ENCODE measurements at places on chromosomes 1 and 21.

GRCh38 chr1:201876148-201876818 is 12.4 kb upstream of the SHISA4 start:
- no peak for DNase-seq

- DNase-seq = no peak
These were observed 16.5 kb upstream of the SPAG17 start for GRCh38 chr1:118201524-118201923.

DNA sequence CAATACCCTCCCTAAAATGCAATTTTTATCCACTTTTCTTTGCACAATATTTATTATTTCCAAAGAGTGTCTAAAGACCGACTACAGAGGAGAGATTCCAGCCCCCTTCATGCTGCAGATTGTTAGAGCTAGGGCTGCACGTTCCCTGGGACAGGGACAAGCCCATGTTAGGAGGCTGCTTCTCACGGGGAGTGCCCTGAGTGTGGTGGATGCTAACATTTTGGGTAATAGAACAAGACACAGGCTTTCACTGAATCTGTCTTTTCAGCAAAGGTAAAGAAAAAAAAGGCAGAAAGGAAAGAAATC is 125.4 kb downstream of the RIPK4 start:
- no peak for DNase-seq

DNA sequence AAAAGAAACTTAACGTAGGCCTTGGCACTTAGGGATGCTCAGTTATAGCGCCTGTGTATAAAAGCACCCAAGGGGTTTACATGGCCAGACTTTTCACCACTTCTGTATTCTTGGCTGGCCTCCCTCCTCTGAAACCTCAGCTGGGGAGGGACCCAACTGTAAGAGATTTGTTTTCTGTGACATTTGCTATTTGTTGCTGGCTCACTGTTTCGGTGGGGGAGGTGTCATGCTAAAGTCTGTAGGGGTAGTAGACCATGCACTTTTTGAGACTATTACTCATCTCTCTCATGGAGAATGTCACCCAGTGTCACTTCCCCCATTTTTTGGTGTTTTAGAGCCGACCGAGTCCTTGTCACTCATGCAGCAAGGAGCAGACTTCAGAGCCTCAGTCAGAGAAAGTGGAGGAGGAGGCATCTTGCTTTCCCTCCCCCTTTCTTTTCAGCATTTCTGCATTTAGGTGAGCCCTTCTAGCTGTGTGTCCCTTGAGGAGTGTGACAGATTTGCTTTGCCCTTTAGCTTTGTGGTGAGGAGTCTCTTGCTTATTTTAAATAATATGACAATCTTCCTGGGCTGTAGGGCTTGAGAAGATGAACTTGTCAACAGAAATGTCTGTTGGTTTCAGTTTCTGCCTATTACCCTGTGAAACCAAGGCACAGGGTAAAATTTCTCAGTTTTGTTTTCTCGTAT is 160.1 kb downstream of the FASLG start:
- no peak for DNase-seq

GRCh38 chr21:31848326-31848985 is 24.4 kb upstream of the HUNK start:
- DNase-seq = no peak

DNA sequence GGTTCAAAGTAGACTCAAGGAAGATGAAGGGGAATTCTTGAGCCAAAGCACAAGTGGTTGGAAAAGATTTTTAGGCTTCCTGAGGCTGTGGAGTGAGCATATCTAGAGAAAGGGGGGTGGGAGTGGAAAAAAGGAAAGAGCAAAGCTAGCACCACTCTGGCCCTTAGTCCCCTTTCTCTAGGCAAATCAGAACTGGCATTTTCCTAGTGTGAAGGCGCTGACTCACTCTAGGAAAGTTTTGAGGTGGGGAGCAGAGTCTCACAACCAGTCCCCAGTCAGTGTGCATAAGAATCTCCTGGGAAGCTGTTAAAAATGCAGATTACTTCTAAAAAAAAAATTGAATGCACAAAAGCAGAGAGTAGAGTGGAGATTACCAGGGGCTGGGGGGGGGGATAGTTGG is 3.4 kb upstream of the GPR89B start:
- DNase-seq = no peak

DNA sequence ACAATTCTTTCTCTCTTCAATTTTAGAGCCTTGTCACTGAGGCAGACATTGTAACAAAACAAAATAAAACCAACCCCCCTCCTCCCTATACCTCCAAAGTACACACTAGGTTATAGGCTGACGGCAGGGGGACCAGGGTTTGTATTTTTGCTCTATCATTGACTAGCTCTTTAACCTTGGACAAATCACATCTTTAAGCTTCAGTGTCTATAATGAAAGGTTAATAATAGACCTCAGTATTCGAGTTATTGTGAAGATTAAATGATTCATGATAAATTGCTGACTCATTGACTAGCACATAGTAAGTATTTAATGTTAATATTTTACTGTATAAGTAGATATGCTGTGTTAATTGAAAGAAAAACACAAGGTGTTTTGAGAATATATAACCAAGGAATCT is 1267.6 kb upstream of the ADGRL2 start:
- DNase-seq = no peak

- no peak for DNase-seq
These were observed 124.1 kb downstream of the XCL2 start for GRCh38 chr1:168419736-168420135.

DNA sequence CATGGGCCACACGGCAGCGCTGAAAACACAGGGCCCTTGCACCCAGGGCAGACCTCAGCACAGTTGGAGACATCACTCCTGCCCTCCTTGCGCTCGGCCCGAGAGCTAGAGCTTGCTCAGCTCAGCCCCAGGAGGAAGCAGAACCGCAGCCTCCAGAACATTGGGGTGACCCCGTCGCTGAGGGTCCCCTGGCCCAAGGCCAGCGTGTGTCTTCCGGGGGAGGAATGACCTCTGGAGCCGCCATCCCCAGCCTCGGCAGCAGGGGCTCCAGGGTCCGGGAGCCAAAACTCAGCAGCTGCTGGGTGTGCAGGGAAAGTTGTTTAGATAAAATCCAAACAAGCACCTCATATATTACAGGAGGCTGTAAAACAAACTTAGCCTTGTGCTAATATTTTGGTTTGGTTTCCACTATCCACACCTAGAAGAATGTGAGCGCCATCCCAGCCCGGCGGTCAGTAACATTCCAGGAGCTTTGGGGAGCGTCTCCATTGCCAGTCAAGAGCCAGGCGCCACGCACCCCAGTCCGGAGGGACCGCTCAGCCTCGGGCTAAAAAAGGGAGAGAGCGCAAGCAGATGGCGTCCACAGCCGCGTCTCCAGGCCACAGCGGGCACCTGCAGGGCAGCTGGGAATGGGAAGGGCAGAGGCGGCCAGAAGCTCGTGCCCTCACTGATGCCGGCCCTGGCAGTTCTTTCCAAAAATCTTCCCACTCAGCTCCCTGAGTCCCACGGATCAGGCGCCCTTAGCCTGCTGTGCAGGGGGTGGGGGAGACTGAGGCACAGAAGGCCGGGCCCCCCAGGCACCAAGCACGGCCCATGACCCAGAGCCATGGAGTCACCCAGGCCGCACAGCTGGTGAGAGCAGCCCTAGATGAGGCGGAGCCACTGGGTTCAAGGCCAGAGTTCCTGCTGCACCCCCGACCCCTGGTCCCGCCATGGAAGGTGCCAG is 52.0 kb downstream of the SLX9 start:
- no peak for DNase-seq

DNA sequence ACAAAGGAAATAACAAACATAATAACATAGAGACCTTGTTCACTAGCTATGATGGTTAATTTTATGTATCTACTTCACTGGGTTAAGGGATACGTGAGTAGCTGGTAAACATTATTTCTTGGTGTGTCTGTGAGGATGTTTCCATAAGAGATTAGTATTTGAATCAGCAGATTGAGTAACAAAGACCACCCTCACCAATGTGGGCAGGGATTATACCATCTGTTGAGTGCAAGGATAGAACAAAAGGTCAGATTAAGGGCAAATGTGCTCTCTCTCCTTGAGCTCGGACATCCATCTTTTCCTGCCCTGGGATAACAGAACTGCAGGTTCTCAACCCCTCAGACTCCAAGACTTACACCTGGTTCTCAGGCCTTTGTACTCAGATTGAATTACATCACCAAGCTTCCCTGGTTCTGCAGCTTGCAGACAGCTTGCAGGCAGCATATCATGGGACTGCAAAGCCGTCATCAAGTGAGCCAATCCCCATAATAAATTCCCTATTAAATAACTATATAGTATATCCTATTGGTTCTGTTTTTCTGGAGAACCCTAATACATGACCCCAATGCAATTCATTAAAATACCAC is 9.2 kb downstream of the SPATA6 start:
- DNase-seq = no peak

GRCh38 chr1:113745425-113745824 is 13.9 kb downstream of the PHTF1 start:
- no peak for DNase-seq

DNA sequence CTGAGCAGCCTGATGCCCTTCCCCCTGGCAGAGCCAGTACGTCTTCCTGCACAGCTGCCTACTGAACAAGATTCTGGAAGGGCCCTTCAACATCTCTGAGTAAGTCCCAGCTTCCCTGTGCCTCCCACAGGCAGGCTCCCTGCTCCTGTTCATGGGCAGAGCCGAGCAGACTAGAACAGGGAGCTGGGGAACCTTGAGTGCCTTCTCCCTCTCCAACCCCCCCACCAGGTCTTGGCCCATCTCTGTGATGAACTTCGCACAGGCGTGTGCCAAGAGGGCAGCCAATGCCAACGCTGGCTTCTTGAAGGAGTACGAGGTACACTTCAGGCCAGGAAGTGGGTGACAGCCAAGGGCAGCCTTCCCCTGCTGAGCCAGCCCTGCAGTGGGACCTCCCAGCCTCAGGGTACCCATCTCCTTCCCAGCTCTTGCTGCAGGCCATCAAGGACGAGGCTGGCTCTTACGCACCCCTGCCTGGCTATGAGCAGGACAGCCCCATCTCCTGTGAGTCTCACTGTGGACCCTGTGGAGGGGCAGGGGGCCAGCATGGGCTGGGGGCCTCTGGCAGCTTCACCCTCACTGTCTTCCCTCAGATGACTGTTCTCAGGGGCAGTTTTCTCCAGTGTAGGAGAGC is 6.4 kb upstream of the LGR6 start:
- DNase-seq = no peak

DNA sequence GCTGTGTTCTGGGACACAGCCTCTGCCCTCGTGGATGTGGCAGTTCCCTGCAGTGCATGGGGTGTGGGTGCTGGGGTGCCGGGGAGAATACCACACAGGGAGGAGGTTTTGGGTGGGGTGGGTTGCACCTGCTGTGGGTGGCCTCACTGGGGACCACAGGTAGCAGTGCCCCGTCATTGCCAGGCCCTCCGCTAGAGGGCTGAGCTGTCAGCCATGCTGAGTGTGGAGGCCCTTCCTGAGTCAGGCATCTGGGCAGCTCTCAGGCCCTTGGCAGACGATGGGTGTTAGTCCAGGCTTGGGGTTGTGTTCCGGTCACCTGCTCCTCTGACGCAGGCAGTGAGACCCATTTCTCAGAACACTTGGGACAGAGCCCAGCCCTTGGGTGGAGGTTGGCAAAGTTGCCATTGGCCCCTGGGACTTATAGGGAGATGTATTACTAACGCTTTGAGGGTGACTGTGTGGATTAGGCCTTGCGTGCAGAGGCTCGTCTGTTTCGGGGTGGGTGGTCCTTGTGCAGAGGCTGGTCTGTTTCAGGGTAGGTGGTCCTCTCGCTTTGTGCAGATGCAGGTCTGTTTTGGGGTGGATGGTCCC is 23.9 kb downstream of the PCNT start:
- DNase-seq = peak; percentile 73

- peak; percentile 80 for DNase-seq
These were observed 28.4 kb downstream of the TRIM11 start for GRCh38 chr1:228378090-228378872.

DNA sequence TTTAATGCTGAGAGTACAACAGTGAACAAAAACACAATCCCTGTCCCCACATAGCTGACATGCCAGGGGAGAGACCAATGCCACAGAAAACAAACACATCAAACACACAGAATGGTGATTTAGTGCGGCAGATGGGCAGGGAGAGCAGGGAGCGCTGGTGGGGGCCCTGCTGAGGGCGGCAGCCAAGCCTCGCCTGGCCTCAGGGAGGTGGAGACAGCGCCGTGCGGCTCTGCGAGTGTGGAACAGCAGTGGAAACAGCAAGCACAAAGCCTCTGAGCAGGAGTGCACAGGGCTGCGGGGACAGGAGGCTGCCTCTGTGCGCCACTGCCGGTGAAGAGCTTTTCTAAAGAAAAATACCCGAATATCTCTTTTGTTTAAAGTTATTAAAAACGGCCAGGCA is 17.0 kb downstream of the MCM3AP start:
- DNase-seq = no peak

GRCh38 chr1:62573675-62574074 is 23.6 kb upstream of the ANGPTL3 start:
- DNase-seq = no peak

DNA sequence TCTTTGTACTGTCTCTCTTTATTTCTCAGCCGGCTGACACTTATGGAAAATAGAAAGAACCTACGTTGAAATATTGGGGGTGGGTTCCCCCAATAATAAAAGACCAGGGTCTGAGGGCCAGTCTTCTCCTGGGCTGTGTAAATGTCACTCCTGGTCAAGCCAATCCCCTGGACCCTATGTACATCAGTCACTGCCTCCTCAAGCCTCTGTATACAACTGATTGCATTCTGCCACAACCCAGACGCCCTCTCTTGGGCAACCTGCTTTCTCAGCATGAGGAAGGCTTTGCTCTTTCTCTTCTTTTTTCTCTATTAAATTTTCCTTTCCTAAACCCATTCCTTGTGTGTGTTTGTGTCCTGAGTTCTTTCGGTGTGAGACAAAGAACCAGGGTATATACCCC is 84.1 kb upstream of the SERBP1 start:
- DNase-seq = no peak

- no peak for DNase-seq
These were observed 263.4 kb downstream of the GRIK1 start for GRCh38 chr21:29676395-29676794.

- peak; percentile 57 for DNase-seq
These were observed 60.3 kb downstream of the SLX9 start for GRCh38 chr21:44999972-45000636.

- no peak for DNase-seq
These were observed 6.3 kb downstream of the RGS5 start for GRCh38 chr1:163196449-163196787.
